ENCODE measurements at places on chromosomes 5 and 9. TPM values are rescaled to one million over a fixed set of nuclear protein-coding genes. Genes with fewer than 3 reads are reported as not detected.

Gene GPR21
- total RNA-seq = 1.0 TPM

DNA sequence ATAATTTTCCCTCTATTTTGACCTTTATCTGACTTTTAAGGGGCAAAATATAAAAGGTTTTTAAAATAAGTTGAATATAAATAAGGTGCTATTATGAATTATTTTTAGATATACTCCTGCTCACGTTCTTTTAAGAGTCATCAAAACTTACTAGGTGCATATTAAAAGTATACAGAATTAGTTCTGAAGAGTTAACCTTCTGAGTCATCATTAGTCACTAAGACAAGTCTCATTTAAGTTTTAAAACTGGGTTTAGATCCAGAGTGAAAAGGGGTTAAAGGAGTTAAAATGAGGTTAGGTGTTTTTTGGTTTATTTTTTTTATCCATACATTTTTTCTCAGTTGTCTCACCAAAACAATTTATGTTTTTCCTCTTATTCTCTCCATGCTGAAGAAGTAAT is 41.7 kb downstream of the SMIM15 start:
- no peak overlapping the region for H3K4me3 ChIP-seq
- no peaks in the 10 kb centered on the region for H3K27me3 ChIP-seq
- H3K27ac ChIP-seq = no peak overlapping the region
- no peaks in the 10 kb centered on the region for H3K36me3 ChIP-seq
- no peak for DNase-seq
- H3K4me1 ChIP-seq = no peaks in the 10 kb centered on the region

Gene SPAG8
- total RNA-seq = 0.21 TPM

DNA sequence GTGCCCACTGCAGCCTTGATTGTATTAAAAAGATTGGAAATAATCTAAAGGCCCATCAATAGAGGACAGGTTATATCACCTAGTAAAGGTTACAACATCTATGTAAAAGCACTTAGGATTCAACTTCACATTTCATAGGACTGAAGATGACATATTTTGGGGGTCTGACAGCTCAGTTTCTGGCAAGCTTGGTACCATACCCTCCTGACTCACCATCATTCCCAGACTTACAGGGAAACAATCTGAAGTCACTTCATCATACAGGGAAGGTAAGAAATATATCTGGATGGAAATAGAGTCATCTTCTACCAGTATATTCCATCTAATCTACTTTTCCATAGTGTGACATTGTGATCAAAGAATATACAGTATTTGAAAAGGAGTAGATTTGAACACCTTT is 28.8 kb upstream of the DAB2 start:
- no peaks in the 10 kb centered on the region for H3K4me1 ChIP-seq
- H3K27ac ChIP-seq = no peak overlapping the region
- DNase-seq = no peak
- H3K36me3 ChIP-seq = no peaks in the 10 kb centered on the region
- no peak overlapping the region for H3K4me3 ChIP-seq
- peaks cover 22% of the 10 kb centered on the region for H3K27me3 ChIP-seq

DNA sequence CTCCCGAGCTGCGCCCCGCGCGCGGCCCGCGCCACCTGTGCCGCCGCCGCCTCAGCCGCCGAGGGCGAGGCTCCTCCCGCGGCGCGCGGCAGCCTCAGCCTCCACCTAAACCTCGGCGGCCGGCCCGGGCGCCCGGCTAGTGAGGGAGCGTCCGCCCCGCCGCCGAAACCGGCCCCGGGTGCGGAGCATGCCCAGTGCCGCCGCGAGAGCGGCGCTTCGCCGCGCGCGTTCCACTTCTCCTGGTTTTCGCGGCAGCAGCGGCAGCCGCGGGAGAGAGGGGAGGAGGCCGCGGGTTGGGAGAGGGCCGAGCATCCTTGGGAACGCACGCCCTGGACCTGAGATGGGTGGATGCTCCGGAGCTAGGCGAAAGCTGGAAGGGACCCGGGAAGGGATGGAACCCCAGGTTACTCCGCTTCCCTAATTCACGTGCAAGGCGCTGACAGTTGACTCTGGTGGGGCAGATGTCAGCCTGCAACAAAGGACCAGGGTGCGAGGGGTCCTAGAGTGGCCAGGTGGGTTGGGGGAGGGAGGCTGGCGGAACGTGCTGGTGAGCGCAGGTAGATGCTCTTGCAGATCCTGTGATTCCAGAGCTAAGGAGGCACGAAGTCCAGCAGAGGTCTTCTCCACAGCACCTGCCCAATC is at the start of gene CTNND2:
CTNND2 (minus strand) TSS at position 182 of the 642 bp plus-strand sequence. CDS start 593 bp downstream, outside the sequence.
- no peak within 1 kb of the TSS for H3K27ac ChIP-seq
- no peak for DNase-seq
- no peaks in the 10 kb centered on the region for H3K36me3 ChIP-seq
- H3K27me3 ChIP-seq = peaks cover 36% of the 10 kb centered on the region

DNA sequence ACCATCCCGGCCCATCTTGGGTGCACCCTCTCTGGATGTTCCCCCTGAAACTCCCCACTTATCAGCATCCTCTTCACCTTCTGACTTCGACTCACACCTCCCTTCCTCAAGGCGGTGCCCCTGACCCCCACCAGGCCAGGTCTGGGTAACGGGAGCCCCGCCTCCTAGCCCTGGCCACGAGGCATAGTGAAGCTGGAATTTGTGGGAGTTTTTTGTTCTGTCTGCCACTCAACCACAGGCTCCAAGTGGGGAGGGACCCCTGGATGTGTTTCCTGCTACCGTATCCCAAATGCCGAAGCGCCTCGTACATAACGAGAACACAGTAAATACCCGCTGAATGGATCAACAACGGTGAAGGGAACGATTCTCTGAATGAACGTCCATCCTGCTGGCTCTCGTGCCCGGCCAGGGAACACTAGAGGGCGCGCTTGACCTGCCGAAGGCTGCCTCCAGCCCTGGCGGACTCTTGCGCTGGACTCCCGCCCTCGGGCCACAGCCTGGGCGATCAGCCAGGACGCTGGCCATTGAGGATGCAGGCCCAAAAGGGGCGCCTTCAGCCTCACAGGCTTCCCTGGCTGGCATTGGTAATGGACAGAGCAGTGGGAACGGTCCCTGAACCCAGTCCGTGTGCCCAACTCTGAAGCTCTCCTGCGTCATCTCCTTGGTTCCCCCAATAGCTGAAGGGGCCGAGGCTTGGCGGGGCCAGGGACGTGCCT is 47.3 kb upstream of the PHYKPL start:
- H3K27ac ChIP-seq = no peak overlapping the region
- no peaks in the 10 kb centered on the region for H3K36me3 ChIP-seq
- H3K4me1 ChIP-seq = peaks cover 5% of the 10 kb centered on the region
- peak; percentile 89 for DNase-seq
- no peak overlapping the region for H3K4me3 ChIP-seq
- no peaks in the 10 kb centered on the region for H3K27me3 ChIP-seq

Gene RNF180
- total RNA-seq = not detected

Gene ANKRD31
- total RNA-seq = 0.47 TPM

DNA sequence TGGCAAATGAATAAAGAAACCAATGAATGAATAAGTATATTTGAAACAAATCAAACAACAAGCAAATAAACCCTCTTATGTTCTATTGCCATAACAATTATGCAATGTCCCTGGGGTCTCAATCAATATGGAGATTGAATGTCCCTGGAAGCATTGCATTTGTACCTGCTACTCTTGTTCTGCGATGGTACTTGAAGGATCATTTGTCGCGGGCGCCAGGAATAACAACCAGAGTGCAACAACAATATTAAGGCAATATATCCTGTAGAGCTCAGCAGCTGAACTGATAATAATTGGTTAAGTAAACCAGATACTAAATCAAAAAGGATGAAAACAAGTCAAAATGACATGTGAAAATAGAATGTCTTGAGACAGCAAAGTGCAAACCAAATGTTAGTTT is 1001.9 kb upstream of the NUDT12 start:
- no peaks in the 10 kb centered on the region for H3K36me3 ChIP-seq
- no peaks in the 10 kb centered on the region for H3K4me1 ChIP-seq
- DNase-seq = no peak
- H3K27ac ChIP-seq = no peak overlapping the region

DNA sequence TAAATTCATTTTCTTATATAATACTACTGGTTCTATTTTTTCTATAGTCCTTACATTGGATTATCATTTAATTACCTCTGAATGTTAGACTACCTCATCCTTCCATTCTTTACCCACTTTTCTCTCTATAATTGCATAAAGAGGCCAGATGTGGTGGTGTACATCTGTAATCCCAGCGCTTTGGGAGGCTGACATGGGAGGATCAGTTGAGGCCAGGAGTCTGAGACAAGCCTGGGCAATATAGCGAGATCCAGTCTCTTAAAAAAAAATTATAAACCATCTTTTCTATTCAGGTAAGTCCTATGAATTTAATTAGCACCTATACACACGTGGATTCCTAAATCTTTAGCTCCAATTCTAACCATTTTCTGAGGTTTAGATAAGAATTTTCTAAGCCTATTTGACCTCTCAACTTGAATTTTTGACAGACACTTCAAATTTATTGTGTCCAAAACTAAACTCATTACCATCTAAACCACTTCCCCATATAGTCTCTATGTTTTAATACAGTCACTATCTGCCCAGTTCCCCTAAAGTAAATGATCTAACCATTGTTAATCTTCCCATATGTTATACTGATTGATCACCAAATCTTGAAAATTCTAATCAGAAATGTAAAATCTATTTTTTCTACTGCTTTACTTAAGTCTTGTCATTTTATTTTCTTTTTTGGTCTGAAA is 33.0 kb upstream of the CHD1 start:
- peaks cover 3% of the 10 kb centered on the region for H3K27me3 ChIP-seq
- H3K4me1 ChIP-seq = no peaks in the 10 kb centered on the region
- DNase-seq = no peak
- no peaks in the 10 kb centered on the region for H3K36me3 ChIP-seq

GRCh38 chr5:108638021-108638420 is 109.7 kb upstream of the FER start:
- no peak for DNase-seq
- no peak overlapping the region for H3K27ac ChIP-seq
- H3K27me3 ChIP-seq = peaks cover 8% of the 10 kb centered on the region
- H3K36me3 ChIP-seq = no peaks in the 10 kb centered on the region
- peaks cover 4% of the 10 kb centered on the region for H3K4me1 ChIP-seq

- no peaks in the 10 kb centered on the region for H3K4me1 ChIP-seq
- no peak for DNase-seq
- peaks cover 11% of the 10 kb centered on the region for H3K27me3 ChIP-seq
- no peak overlapping the region for H3K27ac ChIP-seq
Measured at GRCh38 chr5:39638813-39639212, 214.0 kb upstream of the DAB2 start.

GRCh38 chr5:172114875-172115422 is 73.1 kb downstream of the STK10 start:
- peaks cover 49% of the 10 kb centered on the region for H3K36me3 ChIP-seq
- peak; percentile 90 for DNase-seq
- peak overlapping the region; percentile 97 for H3K27ac ChIP-seq
- peaks cover 61% of the 10 kb centered on the region for H3K4me1 ChIP-seq
- H3K27me3 ChIP-seq = no peaks in the 10 kb centered on the region
- H3K4me3 ChIP-seq = peak overlapping the region; percentile 81

Gene C5orf52
- 0.42 TPM for total RNA-seq

DNA sequence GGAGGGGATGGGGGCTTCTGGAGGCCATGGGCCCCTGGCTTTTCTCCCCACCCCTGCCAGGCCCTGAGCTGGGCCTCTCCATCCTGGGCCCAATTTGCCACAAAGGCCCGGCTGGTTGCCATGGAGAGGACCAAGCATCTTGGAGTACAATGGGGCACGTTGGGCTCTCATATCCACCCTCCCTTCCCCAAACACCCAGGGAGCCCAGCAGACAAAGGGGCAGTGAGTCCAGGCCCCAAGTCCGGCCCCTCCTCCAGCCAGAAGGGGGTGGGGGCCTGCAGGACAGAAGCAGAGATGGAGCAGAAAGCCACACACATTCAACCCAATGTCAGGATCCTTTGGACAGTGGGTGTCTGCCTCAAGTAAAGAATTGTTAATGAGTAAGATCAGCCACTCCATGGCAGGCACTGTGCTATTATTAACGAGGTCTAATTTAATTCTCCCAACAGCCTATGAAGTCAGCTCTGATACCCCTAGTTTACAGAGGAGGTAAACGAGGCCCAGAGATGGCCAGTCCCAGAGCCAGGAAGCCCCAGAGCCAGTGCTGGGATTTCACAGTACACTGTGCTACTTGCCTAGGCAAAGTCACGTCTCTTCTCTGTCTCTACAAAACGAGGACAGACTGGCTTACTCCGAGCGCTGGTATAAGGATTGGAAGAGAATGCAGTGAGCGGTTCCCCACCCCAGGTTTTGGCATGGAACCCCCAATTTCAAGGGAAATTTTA is 2.3 kb downstream of the CRB2 start:
- no peak overlapping the region for H3K4me3 ChIP-seq
- no peaks in the 10 kb centered on the region for H3K27me3 ChIP-seq
- DNase-seq = no peak
- peaks cover 19% of the 10 kb centered on the region for H3K4me1 ChIP-seq
- H3K27ac ChIP-seq = no peak overlapping the region
- no peaks in the 10 kb centered on the region for H3K36me3 ChIP-seq

- peaks cover 2% of the 10 kb centered on the region for H3K4me1 ChIP-seq
- no peak overlapping the region for H3K4me3 ChIP-seq
- H3K36me3 ChIP-seq = no peaks in the 10 kb centered on the region
- no peak overlapping the region for H3K27ac ChIP-seq
Measured at GRCh38 chr9:133987946-133988665, 4.0 kb downstream of the VAV2 start.

GRCh38 chr5:35285011-35285410 is 54.7 kb upstream of the PRLR start:
- DNase-seq = no peak
- H3K27ac ChIP-seq = no peak overlapping the region
- no peaks in the 10 kb centered on the region for H3K4me1 ChIP-seq
- H3K27me3 ChIP-seq = peaks cover 2% of the 10 kb centered on the region

Gene MYOZ3
- 0.07 TPM for total RNA-seq

DNA sequence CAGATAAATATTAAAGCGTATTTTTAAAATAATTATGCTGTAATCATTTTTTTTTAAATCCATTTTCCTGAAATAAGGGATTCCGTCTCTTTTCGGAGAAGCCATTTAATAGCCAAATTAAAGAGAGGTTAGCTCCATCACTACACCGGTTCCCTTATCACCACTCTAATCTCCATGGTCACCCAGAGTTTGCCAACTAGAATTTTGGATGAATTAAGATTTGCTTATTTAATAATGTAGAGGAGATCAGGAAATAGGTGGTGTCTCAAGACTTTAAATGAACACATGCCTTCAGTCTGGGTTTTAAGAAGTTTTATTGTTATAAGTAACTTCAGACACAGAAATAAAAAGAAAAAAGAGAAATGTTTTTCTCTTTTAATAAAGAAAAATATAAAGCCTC is 151.7 kb downstream of the TTC39B start:
- no peak overlapping the region for H3K27ac ChIP-seq
- DNase-seq = no peak
- H3K4me1 ChIP-seq = no peaks in the 10 kb centered on the region
- H3K36me3 ChIP-seq = no peaks in the 10 kb centered on the region

DNA sequence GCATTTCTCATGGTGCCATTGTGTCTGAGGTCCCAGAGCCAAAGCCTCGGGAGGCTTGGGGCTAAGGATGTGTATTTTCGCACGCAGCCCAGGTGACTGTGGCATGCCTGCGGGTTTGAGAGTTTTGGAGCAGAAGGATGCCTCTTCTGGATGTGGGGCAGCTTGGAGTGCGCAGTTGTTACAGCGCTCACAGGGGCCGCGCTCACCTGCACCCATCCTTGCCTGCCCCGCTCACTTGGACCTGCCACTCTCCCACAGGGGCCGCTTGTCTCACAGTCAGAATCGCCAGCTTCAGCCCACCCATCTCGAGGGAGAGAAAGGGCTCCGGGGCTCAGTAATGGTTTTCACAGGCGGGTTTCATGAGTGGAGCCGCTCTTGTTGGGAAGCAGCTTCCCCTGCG is 132.9 kb downstream of the MVB12B start:
- no peak overlapping the region for H3K4me3 ChIP-seq
- H3K36me3 ChIP-seq = no peaks in the 10 kb centered on the region

Gene SPINK5
- not detected for total RNA-seq

All from activated CD4-positive, alpha-beta T cell treated with anti-CD3 and anti-CD28 coated beads, Interleukin-2, amount 10 ng/mL, durations not matched to agents 24 days and 14 days (primary cell).